ENCODE measurements at places on chromosomes 5 and 9.

- DNase-seq, result no peak
These were observed 121.8 kb downstream of the XRCC4 start for GRCh38 chr5:83199126-83199525.

DNA sequence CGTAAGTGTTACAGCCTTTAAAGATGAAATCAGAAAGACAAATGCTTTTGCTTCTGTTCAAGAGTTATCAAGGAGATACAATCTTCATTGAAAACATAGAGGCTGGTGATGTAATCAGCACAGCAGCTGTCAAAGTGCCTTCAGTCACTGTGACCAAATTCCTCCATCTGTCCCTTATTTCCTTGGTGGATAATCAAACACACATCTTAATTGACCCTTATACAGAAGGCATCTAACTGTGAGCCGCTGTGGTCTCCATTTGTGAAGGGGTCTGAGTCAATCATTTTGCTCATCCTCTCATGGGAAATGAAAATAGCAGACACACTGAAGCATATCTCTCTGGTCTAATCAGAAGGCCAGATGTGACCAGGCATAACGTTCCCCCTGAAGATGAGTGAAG, 130.1 kb upstream of the TLR4 start:
- no peak for DNase-seq

GRCh38 chr9:94065535-94065961, 18.7 kb upstream of the PTPDC1 start:
- no peak for DNase-seq

DNA sequence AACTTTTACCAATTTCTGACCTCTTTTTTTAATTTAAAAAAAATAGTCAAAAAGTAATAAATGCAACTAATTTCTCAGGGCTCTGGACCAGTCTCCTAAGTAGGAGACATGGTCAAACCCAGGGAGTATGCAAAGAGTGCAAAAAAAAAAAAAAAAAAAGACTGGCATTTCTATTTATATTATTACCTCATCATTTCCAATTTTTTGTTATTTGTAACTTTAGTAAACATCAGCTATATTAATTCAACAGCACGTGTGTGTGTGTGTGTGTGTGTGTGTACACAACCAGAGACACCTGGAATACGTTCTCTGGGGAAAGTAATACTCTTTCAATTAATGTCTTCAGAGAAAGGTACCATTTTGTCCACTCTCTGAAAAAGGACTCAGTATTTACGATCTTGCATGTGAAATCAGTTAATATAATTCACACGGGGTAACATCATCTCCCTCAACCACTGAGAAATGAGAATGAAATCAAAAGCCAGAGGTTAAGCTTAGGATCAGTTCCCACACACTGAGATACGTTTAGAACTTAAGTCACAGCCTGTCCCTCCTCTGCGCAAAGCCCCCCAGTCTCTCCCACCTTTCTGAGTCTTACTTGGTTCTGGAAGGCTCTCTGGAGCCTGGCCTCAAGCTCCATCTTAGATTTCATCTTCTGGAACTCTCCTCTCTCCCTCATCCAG, 21.9 kb downstream of the ZNF608 start:
- DNase-seq, result no peak

DNA sequence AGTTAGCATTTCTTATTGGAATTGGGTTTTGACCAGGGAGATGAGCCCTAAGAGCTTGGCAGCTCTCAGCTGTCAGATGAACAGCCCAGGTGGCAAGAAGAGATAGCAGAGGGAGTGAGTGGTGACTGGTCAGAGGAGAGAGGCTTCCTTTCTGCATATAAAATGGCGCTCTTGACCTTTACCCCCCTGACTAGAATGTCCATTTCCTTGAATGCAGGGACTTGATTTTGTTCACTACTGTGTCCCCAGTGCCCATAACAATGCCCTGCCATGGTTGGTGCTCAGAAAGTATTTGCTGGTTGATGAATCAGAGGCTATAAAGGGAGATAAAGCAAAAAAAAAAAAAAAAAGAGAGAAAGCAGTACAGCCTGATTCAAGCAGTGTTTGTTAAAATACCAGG, 7.2 kb downstream of the CHMP5 start:
- no peak for DNase-seq

DNA sequence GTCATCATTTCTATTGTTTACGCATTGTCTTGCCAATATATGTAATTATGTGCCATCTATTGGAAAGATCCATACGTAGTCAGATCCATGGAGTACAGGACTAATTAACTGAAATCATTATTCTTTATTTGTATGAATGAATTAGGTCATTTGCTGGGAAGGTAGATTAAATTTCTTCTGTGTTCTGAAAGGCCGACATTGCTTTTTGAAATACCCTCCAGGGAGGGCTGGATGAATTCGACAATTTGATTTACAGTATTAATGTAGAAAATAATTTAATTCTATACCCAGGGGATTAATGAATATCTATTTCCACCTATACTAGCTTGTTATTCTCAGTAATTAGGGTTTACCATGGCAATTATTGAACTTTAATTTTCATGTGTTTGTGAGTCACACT, 117.6 kb downstream of the CHSY3 start:
- no peak for DNase-seq

- no peak for DNase-seq
These were observed 106.4 kb downstream of the CDK5RAP2 start for GRCh38 chr9:120473608-120474007.

DNA sequence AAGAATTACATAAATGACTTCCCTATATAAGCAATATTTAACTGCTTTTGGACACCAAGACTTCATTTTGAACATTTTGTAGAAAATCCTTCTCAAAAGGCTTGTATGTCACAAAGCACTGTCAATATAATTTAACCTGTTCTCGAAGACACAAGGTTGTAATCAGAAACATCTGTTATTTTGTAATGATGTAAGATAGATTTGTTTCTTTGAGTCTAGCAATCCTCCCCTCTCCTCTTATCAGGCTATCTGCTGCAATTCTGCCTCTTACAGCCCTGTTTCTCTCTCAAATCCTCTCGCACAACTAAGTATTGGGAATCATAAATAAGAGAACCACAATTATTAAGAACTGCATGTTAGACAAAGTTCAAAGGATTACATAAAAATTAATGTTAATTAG, 18.6 kb upstream of the TARS1 start:
- DNase-seq, result no peak
